ENCODE measurements at places on chromosomes 11 and 22.

GRCh38 chr11:111440416-111441205 lies 61.5 kb upstream of the POU2AF1 start:
- no peak overlapping the region for H3K4me3 ChIP-seq
- no peaks in the 10 kb centered on the region for H3K27me3 ChIP-seq
- DNase-seq, result no peak
- H3K36me3 ChIP-seq, result no peaks in the 10 kb centered on the region
- H3K4me1 ChIP-seq, result peaks cover 1% of the 10 kb centered on the region

- DNase-seq, result no peak
- no peak overlapping the region for H3K4me3 ChIP-seq
- no peak overlapping the region for H3K27ac ChIP-seq
- no peaks in the 10 kb centered on the region for H3K36me3 ChIP-seq
- no peaks in the 10 kb centered on the region for H3K27me3 ChIP-seq
- peaks cover 1% of the 10 kb centered on the region for H3K4me1 ChIP-seq
Measured at GRCh38 chr11:64624883-64625481, 34.0 kb downstream of the SLC22A12 start.

DNA sequence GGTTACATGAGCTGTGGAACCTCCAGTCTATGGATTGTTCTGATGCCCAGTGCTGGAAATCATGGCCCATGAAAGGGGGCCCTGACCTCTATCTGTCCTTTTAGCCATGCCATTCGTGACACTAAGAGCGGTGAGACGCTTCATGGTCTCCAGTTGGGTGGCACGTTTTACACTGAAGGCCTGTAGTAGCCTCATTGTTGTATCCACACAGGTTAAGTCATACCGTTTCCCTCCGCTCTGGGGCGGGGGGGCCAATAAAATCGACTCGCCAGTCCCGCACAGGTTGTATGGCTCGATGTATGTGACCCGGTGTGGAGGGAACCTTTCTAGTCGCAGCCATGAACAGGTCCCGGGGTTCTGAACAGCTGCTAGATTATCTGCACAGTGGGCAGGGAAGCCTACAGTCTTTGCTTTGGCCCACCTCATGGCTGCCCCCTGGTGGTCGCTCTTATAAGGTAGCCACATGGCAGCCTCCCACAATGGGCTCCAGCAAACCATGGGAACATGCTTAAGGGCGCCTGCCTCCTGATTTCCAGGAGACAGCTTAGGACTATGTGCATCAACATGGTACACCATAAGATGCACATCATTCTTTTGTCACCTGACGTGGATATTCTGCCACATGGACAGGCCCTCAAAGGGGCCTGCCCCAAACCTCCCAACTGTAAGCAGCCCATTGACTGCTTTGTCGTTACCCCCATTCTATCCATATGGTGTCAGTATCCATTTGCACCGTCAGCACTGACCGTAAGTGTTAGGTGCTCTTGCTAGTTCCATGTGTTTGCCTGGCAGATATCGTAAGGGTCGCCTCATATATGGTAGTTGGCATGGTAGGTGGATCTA lies 19.7 kb upstream of the APOL3 start:
- DNase-seq, result peak; percentile 48
- H3K27ac ChIP-seq, result no peak overlapping the region
- no peaks in the 10 kb centered on the region for H3K27me3 ChIP-seq
- no peaks in the 10 kb centered on the region for H3K36me3 ChIP-seq
- no peaks in the 10 kb centered on the region for H3K4me1 ChIP-seq
- no peak overlapping the region for H3K4me3 ChIP-seq

GRCh38 chr11:40417627-40418026 lies 1041.8 kb downstream of the LRRC4C start:
- no peak for DNase-seq
- no peak overlapping the region for H3K27ac ChIP-seq
- no peak overlapping the region for H3K4me3 ChIP-seq
- H3K36me3 ChIP-seq, result no peaks in the 10 kb centered on the region
- no peaks in the 10 kb centered on the region for H3K27me3 ChIP-seq
- no peaks in the 10 kb centered on the region for H3K4me1 ChIP-seq

- no peak overlapping the region for H3K4me3 ChIP-seq
- H3K27ac ChIP-seq, result no peak overlapping the region
- peaks cover 2% of the 10 kb centered on the region for H3K4me1 ChIP-seq
- H3K27me3 ChIP-seq, result no peaks in the 10 kb centered on the region
Measured at GRCh38 chr22:31940506-31940905, 3.8 kb upstream of the YWHAH start.

DNA sequence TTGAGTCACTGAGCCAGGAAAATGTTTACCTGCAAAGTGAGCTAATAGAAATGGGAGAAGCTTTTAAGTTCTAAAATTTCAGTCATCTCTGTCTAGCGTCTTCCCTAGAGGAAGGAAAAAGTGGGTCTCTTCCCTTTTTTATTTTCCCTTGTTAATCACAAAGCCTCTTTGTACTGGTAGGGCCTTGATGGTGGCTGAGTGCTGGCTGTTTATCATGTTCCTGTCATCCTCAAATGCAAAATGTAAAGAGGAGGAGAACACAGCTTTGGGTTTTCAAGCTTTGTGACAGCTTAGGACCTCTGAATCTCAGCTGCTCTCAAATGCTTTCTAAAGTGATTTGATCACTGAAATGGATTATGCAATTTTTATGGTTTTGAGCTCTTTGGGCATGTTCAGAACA lies 222.0 kb downstream of the TMEM135 start:
- H3K27me3 ChIP-seq, result no peaks in the 10 kb centered on the region
- H3K4me1 ChIP-seq, result no peaks in the 10 kb centered on the region
- no peak overlapping the region for H3K4me3 ChIP-seq
- DNase-seq, result no peak
- H3K36me3 ChIP-seq, result no peaks in the 10 kb centered on the region

DNA sequence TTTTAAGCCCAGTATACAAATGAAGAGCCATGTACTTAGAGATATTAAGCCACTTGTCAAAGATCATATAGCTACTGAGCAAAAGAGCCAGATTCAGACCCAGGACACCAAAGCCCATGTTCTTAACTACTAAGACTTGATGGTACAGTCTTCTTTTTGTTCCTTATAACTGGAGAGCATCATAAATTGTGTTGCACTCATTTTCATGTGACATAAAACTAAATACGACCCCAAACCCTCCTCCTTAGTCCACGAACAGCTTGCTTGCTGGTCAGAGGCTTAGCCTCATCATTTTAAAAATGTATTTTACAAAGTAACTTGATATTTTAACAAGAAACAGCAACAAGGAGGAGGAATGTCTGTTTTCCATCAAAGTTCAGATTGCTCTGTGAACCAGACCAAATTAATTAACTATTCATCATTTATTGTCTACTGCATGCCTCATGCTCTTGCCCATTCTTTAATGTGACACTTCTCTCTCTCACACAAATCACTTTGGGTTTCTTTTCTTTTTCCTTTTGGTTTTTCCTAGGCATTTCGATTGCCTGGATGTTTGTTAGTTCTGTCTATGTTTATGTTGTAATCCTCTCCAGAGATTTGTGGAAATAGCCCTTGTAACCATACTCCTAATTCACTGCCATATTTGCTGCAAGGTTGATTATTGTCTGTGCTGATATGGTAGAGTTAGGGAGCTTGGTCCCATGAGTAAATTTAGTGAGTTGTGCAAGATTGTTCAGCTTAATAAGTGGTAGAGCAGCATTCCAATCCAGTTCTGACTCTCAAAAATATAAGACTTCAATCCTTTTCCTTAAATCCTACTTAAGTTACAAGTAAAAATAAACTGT lies 8.4 kb upstream of the ARHGAP20 start:
- H3K27me3 ChIP-seq, result no peaks in the 10 kb centered on the region
- DNase-seq, result no peak
- H3K36me3 ChIP-seq, result no peaks in the 10 kb centered on the region
- no peaks in the 10 kb centered on the region for H3K4me1 ChIP-seq
- no peak overlapping the region for H3K27ac ChIP-seq
- H3K4me3 ChIP-seq, result no peak overlapping the region

GRCh38 chr22:42368379-42369249 lies 63.6 kb downstream of the NFAM1 start:
- H3K36me3 ChIP-seq, result no peaks in the 10 kb centered on the region
- no peaks in the 10 kb centered on the region for H3K27me3 ChIP-seq
- no peak overlapping the region for H3K27ac ChIP-seq

DNA sequence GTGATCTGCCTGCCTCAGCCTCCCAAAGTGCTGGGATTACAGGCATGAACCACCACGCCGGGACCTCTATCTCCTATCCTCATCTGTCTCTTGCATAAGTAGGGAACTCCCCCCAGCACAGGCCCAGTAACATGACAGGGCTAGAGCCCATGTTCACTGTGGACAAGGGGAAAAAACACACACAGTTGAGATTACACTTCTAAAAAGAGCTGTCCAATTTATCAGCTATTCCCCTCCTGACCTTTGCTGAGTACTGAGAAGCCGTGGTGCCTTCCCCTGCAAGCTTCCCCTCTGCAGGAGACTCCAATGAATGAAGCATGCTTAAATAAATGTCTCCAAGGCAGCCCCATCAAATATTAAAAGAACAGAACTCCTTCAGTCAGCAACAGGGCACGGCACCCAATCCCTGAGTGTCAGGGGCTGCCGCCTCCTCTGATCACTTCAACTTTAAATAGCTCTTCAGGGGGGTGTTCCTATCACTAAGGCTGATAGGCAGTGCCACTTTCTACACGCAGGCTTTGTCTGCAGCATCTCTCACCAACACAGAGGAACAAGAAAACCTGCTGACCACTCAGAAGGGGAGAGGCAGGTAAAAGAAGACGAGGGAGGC lies 385.5 kb downstream of the OPCML start:
- no peaks in the 10 kb centered on the region for H3K36me3 ChIP-seq
- no peak overlapping the region for H3K4me3 ChIP-seq
- no peak overlapping the region for H3K27ac ChIP-seq
- peaks cover 2% of the 10 kb centered on the region for H3K4me1 ChIP-seq
- DNase-seq, result no peak

- no peak for DNase-seq
- no peaks in the 10 kb centered on the region for H3K4me1 ChIP-seq
- no peak overlapping the region for H3K27ac ChIP-seq
- no peak overlapping the region for H3K4me3 ChIP-seq
- H3K36me3 ChIP-seq, result no peaks in the 10 kb centered on the region
- no peaks in the 10 kb centered on the region for H3K27me3 ChIP-seq
Measured at GRCh38 chr22:44520465-44521094, 22.5 kb upstream of the RTL6 start.

- H3K4me1 ChIP-seq, result no peaks in the 10 kb centered on the region
- no peak for DNase-seq
- no peak overlapping the region for H3K27ac ChIP-seq
- peaks cover 5% of the 10 kb centered on the region for H3K36me3 ChIP-seq
- H3K4me3 ChIP-seq, result no peak overlapping the region
- H3K27me3 ChIP-seq, result no peaks in the 10 kb centered on the region
Measured at GRCh38 chr11:74839446-74839845, 90.8 kb downstream of the RNF169 start.

- no peak for DNase-seq
- no peak overlapping the region for H3K27ac ChIP-seq
- H3K27me3 ChIP-seq, result no peaks in the 10 kb centered on the region
- no peaks in the 10 kb centered on the region for H3K36me3 ChIP-seq
- no peak overlapping the region for H3K4me3 ChIP-seq
Measured at GRCh38 chr22:29166180-29166579, 39.5 kb upstream of the EMID1 start.

GRCh38 chr22:35632935-35633334 lies 15.3 kb upstream of the APOL6 start:
- DNase-seq, result no peak
- no peaks in the 10 kb centered on the region for H3K36me3 ChIP-seq
- H3K27ac ChIP-seq, result no peak overlapping the region
- no peaks in the 10 kb centered on the region for H3K4me1 ChIP-seq
- no peaks in the 10 kb centered on the region for H3K27me3 ChIP-seq

DNA sequence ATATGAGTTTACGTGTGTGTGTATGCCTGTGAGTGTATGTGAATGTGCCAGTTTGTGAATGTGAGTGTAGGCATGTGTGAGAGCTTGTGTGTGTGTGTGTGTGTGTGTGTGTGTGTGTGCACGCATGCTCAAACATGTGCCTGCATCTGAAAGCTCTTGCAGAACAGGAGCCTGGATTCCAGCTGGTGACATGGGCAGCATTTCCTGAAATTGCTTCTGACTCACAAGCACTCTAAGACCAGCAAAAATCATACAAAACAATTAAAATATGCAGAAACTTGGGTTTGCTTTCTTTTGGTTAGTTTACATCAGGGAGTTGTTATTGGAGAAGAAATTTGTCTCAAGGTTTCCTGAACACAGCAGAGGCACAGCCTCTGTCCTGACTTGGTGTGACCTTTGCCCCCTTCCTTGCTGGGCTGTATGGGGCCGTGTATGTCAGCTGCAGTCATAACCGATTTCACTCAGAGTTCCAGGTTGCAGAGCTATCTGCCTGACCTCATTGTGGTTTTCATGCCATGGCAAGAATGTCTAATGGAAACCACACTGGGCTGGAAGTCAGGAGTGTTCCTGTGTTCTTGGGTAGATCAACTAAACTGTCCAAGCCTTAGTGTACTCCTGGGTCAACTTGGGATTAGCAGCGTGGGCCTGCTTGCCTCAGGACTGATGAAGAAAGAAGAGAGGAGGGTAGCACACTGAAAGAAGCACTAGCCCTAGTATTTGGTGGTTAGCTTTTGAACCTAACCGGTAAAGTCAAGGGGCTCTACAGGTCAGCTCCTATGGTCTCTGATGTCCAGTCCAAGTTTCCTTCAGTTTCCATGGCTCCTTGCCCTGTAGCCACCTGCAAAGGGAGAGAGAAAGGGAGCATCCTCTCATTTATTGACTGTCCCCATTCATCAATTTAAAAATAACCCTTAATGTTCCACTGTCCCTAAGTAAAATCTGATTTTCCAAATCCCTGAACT lies 143.7 kb downstream of the SNX19 start:
- H3K27me3 ChIP-seq, result no peaks in the 10 kb centered on the region
- H3K4me1 ChIP-seq, result no peaks in the 10 kb centered on the region
- DNase-seq, result no peak
- H3K36me3 ChIP-seq, result no peaks in the 10 kb centered on the region
- no peak overlapping the region for H3K4me3 ChIP-seq
- H3K27ac ChIP-seq, result no peak overlapping the region

DNA sequence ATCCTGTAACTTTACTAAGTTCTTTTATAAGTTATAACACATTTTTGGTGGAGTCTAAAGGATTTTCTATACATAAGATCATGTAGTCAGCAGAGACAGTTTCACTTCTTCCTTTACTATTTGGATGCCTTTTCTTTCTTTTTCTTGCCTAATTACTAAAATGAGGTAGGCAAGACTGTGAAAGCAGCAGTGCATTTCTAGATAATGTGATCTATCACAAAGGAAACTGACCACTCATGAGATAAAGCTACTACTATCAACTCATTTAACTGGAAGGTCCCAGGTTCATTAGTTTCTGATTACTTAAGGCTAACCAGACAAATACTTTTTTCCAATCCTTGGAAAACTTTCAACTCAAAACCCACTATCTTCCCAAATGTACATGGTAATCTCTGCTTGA lies 196.2 kb upstream of the E2F8 start:
- DNase-seq, result no peak
- H3K4me1 ChIP-seq, result no peaks in the 10 kb centered on the region
- H3K27ac ChIP-seq, result no peak overlapping the region
- no peaks in the 10 kb centered on the region for H3K27me3 ChIP-seq

- H3K27ac ChIP-seq, result no peak overlapping the region
- peaks cover 3% of the 10 kb centered on the region for H3K4me1 ChIP-seq
- H3K4me3 ChIP-seq, result no peak overlapping the region
- no peaks in the 10 kb centered on the region for H3K36me3 ChIP-seq
- no peak for DNase-seq
- H3K27me3 ChIP-seq, result no peaks in the 10 kb centered on the region
Measured at GRCh38 chr11:46249103-46249937, 28.1 kb upstream of the CREB3L1 start.

GRCh38 chr11:85307366-85307765 lies 319.8 kb downstream of the DLG2 start:
- peaks cover 1% of the 10 kb centered on the region for H3K4me1 ChIP-seq
- no peak for DNase-seq
- no peak overlapping the region for H3K27ac ChIP-seq
- H3K4me3 ChIP-seq, result no peak overlapping the region
- no peaks in the 10 kb centered on the region for H3K27me3 ChIP-seq
- H3K36me3 ChIP-seq, result no peaks in the 10 kb centered on the region

Measured in iPS DF 6.9 (cell line).